Activated naive CD4-positive, alpha-beta T cell treated with anti-CD3 and anti-CD28 coated beads for 36 hours (primary cell): ENCODE measurements at places on chromosomes 7 and 10.

DNA sequence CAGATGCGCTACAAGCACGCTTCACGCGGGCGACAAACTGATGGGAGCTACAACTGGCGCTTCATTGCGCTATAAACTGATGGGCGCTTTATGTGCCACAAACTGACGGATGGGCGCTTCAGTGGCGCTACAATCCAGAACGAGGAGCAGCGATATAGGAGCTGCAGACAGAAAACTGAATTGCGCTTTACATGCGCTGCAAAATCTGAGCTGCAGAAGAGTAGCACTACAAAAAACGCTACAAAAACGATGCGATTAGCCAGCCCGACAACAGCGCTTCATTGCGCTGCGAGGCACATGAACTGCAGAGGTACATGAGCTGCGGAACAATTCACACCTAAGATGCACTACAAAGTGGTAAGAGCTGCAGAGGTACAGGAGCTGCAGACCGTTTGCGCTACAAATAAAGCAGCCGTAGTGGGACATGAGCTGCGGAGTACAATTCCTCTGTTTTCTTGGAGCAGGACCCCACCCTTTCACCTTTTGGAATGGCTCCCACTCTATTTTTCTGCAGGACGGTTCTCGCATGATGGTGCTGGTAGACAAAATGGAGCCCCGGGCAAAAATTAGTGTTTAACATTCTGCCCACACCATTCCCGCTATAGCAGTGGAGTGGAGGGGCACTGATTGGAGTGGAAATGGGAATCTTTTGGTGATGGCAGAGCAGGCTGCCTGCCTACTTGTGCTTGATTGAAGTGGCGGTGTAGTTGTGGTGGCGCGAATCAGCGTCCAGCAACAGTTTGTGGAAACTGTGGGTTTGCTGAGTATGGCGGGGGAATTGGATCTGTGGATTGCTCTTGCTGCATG is 1.2 kb upstream of the SGCE start:
- DNase-seq = peak; percentile 30

DNA sequence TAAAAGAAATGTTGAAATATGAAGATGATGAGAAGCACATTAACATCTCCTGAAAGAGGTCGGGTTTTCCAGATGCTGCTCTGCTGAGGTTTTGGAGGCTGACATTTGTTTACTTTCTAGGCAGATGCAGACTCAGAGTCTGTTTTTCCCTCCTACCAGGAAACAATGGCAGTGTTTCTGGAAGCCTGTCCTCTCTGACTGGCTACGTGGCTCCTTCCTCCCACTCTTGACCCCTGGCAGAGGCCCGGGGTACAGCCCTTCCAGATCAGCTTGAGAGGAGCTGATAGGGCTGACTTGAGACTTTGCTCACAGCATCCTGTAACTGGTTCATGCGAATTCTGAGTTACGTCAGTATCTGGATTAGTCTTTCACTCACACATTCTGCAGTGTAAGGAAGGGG is 41.1 kb upstream of the IL15RA start:
- DNase-seq = no peak

DNA sequence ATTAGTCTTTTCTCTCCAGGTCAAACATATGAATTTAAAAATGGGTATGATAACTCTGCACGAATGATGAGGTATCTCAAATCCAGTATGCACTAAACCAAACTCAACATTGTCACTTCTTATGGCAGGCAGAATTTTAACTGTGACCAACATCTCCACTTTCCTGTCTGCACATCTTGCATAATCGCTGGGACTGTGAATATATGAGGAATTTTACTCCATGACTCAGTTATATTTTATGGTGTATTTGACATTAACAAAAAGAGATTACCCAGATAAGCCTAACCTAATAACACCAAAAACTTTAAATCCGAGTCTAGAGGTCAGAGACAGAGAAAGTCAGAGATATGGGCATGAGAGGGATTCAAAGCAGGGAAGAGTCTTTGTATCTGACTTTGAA is 454.5 kb upstream of the SEMA3D start:
- DNase-seq = no peak

DNA sequence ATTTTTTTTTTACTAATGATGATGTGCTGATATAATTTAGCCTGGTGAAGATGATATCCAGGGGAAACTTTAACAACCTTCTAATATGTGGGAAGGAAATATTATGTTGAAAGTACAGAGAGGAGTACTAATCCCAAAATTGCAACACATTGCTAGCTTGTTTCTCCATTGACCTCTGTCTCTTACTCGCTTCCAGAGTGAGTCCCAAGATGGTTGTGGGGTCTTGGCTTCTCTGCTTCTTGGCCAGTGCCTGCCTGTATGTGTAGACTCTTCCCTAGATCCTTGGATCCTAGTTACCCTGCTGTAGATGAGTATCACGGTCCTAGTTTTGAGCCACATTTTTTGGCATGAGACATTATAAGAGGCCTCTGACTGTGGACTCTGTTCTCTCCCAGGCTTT is 17.5 kb downstream of the BMPER start:
- DNase-seq = no peak

GRCh38 chr7:156017431-156017830 is 205.2 kb upstream of the SHH start:
- no peak for DNase-seq
